ENCODE measurements at places on chromosomes 2 and 18.

GRCh38 chr2:27306573-27307286 lies 1.5 kb downstream of the UCN start:
- DNase-seq, result no peak

- DNase-seq, result no peak
Observed at GRCh38 chr2:46751897-46752296, 163.7 kb downstream of the MCFD2 start.

GRCh38 chr2:205462681-205463345 lies 219.5 kb upstream of the NRP2 start:
- DNase-seq, result no peak

DNA sequence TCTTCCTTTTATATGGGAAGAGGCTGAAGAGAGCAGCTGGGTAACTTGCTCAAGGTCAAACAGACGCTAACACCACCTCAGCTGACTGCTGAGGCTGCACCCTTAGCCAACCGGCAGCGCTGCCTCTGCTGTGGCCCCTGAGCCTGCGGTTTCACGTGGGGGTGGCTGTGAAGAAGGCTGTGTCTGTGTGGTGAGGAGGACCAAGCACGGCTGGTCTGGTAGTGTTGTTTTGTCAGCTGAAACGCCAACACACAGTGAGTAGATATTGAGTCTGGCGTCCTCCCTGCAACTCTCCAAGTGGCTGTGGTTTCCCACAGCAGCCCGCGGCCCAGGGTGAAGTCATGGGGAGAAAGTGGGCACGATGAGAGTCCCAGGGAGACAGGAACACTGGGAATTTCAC lies 69.6 kb downstream of the THNSL2 start:
- no peak for DNase-seq

- no peak for DNase-seq
Observed at GRCh38 chr18:49966090-49966489, 152.8 kb upstream of the ACAA2 start.

DNA sequence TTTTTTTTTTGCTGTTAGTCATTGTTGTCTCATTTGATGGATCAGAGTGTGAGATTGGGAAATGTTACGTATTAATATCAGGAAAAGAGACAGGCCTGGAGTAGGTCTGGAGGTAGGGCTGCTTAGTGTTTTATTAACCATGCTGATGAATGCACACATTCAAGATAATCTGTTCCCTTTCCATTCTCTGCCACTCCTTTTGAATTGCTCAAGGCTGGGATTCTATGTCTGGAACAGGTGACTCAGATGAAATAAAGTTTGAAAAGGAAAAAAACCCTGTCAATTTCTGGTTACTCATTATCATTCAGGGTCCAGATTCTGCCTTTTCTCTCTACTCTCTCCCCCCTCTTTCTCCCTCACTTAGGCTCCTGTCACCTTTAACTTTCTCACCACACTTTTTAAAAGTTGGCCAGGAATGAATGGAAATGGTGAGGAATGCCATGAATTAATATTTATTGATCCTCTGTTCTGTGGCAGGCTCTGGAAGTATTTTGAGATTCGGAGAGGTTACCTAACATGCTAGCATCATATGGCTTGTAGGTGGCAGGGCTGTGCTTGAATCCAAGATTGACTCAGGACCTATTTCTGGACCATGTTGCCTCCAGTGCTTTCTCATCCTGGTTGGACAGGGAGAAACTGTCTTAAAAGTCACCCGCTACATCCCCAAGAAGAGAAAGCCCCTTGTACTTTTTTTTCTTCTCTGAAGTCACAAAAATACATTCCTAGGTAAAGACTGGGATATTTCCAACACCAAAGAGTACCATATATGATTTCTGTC lies 40.2 kb downstream of the MAP4K4 start:
- no peak for DNase-seq

DNA sequence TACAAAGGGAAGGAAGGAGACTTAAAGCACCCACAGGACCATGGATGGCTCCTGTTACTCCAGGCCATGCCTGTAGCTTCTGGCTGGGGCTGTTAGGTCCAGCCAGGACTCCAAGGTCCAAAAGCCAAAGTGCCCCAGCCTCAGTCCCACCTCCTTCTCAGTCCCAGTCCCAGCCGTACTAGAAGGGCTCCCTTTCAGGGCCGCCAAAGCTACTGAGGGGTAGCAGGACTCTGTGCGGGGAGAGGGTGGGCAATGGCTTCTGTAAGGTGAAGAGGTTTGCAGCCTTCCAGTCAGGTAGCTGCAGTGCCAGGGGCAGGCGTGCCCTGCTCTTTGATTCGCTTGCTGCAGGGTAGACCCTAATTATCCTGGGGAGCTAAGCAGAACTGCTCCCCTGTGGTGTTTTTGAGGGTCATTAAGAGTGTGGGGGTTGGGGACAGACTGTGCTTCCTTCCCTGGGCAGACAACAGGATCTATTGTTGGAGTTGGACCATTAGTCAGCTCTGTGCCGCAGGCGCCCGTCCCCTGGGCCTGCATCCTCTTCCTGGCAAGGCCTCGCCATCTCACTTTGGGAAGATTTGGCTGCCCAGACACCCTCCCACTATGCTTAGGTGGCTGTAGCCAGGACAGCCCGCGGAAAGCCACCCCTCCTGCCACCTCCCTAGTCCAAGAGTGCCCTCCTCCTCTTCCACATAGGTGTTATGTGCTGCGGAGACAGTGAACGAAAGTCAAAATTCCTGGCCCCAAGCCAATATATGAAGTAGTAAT lies 118.8 kb downstream of the ZBTB7C start:
- no peak for DNase-seq

GRCh38 chr2:96804986-96805385 lies 11.1 kb upstream of the CNNM3 start:
- DNase-seq, result no peak

DNA sequence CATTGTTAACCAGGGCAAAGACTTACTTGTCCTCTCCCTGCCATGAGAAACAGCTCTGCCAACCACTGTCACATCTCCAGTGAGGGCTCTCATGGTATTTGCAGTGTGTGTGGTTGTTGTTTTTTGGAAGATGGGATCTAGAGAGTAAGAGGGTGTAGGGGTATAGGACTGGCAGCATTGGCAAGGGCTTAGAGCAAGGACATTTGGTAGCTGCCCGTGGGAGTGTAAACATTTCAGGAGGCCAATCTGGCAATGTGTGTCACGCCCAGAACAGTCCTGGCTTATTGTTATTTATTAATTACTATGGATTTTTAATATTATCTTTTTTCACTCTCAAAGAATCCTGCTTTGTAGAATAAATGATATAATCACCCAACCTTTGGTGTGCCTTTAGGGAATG lies 90.5 kb downstream of the TMEM17 start:
- no peak for DNase-seq

DNA sequence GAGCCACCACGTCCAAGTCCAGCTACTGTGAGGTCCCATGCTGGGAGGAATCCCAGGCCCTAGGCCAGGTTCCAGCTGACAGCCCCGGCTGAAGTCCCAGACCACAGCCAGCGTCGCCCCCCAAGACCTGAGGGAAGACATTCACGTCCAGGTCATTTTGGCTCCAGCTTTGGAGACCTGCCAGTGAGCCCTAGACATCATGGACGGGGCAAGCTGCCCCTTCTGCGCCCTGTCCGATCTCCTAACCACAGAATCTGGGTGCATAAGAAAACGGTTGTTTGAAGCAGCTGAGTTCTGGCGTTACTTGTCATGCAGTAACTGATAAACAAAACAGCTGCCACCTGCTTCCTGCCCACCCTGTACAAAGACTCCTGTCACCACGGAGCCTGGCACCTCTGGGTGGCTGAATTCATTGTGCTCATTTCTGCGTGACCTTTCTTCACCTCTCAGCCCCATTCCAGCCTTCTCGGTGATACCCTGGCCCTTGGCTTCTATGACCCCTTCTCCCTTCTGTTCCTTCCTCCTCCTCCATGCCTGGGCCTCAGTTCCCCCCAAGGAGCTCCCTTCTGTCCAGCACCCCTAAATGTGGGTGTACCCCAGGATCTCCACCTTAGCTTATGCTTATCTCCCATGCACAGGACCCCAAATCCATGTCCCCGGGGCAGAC lies 72.6 kb upstream of the SMAD7 start:
- no peak for DNase-seq

- DNase-seq, result no peak
Observed at GRCh38 chr2:235660484-235661082, 166.7 kb downstream of the AGAP1 start.

GRCh38 chr2:25375371-25375988 lies 33.8 kb upstream of the DNMT3A start:
- DNase-seq, result no peak

GRCh38 chr2:71724793-71725192 lies 271.4 kb downstream of the DYSF start:
- no peak for DNase-seq

GRCh38 chr2:157164370-157164769 lies 93.1 kb upstream of the GALNT5 start:
- DNase-seq, result no peak

GRCh38 chr2:238591732-238592131 lies 165.0 kb downstream of the ASB1 start:
- DNase-seq, result no peak

DNA sequence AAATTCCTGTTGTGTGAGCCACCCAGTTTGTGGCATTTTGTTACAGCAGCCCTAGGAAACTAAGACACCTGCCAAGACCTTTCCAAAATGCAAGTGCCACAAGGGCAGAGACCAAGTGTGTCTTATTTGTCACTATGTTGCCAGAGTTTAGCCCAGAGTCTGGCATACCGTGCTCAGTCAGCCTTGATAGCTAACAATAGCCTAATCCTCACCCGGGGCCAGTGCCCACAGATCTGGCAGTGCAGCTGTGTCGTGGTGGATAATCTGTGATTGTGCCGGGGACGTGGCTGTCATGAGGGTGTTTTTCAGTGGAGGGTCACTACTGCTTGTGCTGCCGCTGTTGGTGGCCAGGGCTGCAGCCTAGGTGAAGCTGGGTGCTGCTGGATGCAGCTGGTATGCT lies 53.5 kb downstream of the MEP1B start:
- no peak for DNase-seq

- no peak for DNase-seq
Observed at GRCh38 chr2:68124321-68124720, 33.4 kb upstream of the PNO1 start.

Measured in AG09319 (cell line).